Stimulated activated CD4-positive, alpha-beta T cell treated with anti-CD3 and anti-CD28 coated beads, Interleukin-4, amount 100 ng/mL, for 48 hours (primary cell): ENCODE measurements at places on chromosomes 7 and 10.

DNA sequence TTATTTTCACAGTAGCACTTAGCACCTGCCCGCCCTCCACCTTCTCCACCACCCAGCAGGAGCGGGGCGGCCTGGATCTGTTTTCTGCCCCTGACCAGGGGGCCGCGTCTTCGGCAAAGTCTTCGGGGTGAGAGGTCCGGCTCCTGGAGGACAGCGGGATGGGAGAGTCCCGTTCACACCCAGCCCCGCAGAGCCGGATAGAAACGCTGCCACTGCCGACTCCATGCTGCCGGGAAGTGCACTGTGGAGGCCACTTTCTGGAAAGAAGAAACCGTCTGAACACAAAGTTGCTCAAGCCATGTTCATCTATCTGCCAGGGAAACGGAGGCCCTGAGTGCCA is 14.5 kb upstream of the ZNF273 start:
- no peak for DNase-seq

GRCh38 chr7:136890399-136890798 is 21.9 kb downstream of the CHRM2 start:
- DNase-seq = no peak

DNA sequence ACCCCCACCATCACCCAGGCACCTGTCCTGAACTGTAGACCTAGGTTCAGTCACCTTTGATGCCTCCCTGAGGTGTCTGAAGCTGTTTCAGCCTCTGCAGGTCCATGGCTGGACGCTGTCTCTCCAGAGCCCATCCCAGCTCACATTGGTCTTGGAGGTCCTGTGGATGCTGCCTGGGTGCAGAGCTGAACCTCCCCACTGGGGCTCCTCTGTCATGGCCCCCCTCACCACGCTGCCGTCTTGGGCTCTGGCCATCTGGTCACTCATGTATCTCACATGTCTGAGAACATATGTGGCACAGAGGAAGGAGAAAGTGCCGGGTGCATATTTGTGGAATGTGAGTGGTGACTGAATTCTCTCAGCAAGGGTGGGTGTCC is 108.9 kb downstream of the NKX6-2 start:
- DNase-seq = no peak

DNA sequence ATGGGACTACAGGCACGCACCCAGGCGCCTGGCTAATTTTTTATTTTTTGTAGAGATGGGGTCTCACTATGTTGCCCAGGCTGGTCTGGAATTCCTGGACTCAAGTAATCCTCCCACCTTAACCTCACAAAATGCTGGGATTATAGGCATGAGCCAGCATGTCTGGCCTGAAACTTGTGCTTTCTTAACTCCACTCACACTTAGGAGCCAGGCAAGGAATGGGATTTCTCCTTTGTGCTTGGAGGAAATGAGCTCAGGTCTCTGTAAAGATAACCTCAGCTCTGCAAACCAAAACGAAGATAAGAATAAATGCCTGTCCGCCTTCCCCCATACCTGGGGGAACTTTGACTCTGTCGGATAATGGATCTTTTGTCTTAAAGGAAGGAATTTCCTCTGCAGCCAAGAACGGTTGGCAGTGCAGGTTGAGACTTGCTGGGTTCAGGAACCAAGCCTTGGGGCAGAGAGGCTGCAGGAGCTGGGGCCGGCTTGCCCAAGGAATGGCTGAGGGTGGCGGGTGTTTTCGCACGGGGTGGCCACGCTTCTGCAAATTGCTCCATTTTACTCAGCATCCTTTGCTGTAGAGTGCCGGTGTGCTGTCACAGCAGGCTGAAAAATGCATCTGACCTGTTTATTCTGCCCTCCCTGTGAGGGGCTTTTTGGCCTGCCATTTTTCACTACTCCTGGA is 174.2 kb downstream of the KIAA1217 start:
- DNase-seq = no peak

- DNase-seq = no peak
Measured at GRCh38 chr10:128972036-128972405, 495.0 kb upstream of the MGMT start.

GRCh38 chr7:56007167-56007652 is 42.8 kb downstream of the NIPSNAP2 start:
- DNase-seq = no peak

DNA sequence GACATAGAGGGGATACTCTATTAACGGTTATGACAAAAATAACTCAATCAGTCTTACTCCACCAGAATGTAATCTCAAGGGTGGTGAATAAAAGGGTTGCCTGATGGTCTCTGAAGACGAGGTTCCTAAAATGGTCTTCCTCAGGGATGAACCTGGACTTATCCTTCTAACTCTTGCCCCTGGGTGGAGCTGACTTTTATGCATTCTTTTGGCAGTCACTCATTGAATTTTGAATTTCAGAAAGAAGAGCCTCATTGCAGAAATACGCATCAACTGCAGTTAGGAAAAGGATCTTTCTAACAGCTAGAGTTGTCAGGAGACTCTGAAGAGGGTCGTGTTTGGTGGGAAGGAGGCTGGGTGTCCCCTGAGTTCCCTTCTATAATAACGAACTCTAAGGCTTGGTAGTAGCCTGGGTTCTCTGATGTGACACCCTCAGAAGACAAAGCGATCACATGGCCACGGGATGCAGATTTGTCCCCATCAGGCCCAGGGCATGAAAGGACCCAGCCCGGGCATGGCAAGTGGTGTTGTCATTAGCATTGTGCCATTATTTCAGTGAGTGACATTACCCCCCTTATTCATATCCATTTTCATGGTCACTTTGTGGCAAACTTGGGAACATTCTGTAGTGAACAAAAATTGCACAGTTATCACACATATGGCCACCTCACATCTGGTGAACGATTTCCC is 58.6 kb upstream of the JCAD start:
- no peak for DNase-seq

- no peak for DNase-seq
Measured at GRCh38 chr7:37430640-37431039, 18.0 kb downstream of the ELMO1 start.
